ENCODE measurements at places on chromosomes 11 and 22. TPM values are rescaled to one million over a fixed set of nuclear protein-coding genes. Genes with fewer than 3 reads are reported as not detected.

The NXPE4 gene
- not detected for total RNA-seq

The OR51M1 gene
- total RNA-seq: not detected

The GRK3 gene
- 1.2 TPM for total RNA-seq

The GDPD4 gene
- not detected for total RNA-seq

The TSSK2 gene
- not detected for total RNA-seq

The SMCO4 gene
- total RNA-seq: 16.7 TPM

The SRPRA gene
- 40.6 TPM for total RNA-seq

The PPARA gene
- 8.8 TPM for total RNA-seq

The ROBO4 gene
- 132 TPM for total RNA-seq

The MEI1 gene
- total RNA-seq: 1.3 TPM

The FGF19 gene
- not detected for total RNA-seq

The MMP10 gene
- 1.1 TPM for total RNA-seq

The PRSS23 gene
- total RNA-seq: 490 TPM

The KCNJ11 gene
- under 0.01 TPM for total RNA-seq

The DEFB131B gene
- not detected for total RNA-seq

The VWCE gene
- total RNA-seq: 1.6 TPM

The ZNF280B gene
- total RNA-seq: 1.4 TPM

The DMC1 gene
- 1.6 TPM for total RNA-seq

The OR10W1 gene
- total RNA-seq: not detected

The CECR2 gene
- 1.9 TPM for total RNA-seq

The PRR5L gene
- 12.9 TPM for total RNA-seq

The SELENOM gene
- total RNA-seq: 34.0 TPM

The PTPN5 gene
- total RNA-seq: not detected

The IGSF9B gene
- total RNA-seq: 0.91 TPM

The APOC3 gene
- total RNA-seq: not detected

The AGBL2 gene
- total RNA-seq: under 0.01 TPM

The PLA2G3 gene
- total RNA-seq: 0.76 TPM

The GALNT18 gene
- 14.0 TPM for total RNA-seq

The TYR gene
- total RNA-seq: not detected

The CCDC87 gene
- total RNA-seq: 0.15 TPM

Data from epithelial cell of umbilical artery (primary cell).